ENCODE measurements at places on chromosomes 6 and 20.
A peak's percentile ranks its signal among the peaks of the same experiment; 100 is the strongest.

- DNase-seq: peak; percentile 12
These were observed 264.7 kb downstream of the DLL1 start for GRCh38 chr6:170025935-170026750.

DNA sequence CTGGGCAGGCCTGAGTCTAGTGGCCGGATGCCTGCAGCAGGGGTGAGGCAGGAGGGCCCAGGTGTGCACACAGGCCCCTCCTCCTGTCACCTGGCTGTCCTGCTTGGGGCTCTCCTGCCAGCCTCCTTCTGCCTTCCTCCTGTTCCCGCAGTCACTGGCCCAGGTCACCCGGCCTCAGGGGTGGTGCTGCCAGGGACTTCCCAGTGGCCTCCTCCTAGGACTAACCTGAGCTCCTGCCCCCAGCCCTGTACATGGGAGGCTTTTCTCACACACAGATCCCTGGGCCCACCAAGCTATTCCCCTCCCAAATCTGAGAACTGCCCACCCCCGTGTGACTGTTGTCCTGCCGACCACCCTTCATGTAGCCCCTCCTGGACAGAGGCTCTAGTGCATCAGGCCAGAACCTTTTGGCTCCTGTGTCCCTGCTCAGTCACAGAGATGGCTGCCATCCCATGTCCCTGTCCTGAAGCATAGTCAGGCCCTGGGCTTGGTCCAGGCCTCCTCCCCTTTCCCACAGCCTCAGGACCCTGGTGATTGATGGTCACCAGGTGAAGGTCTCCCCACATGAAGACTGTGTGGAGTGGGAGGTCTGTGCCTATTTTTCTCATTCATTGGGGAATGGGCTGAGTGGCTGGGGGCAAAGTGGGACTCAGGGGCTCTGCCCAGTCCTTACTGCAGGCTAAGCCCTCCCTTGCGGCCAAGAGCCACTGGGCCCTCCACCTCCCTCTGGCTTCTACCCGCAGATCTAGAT, 1.1 kb upstream of the ULBP1 start:
- DNase-seq: no peak

DNA sequence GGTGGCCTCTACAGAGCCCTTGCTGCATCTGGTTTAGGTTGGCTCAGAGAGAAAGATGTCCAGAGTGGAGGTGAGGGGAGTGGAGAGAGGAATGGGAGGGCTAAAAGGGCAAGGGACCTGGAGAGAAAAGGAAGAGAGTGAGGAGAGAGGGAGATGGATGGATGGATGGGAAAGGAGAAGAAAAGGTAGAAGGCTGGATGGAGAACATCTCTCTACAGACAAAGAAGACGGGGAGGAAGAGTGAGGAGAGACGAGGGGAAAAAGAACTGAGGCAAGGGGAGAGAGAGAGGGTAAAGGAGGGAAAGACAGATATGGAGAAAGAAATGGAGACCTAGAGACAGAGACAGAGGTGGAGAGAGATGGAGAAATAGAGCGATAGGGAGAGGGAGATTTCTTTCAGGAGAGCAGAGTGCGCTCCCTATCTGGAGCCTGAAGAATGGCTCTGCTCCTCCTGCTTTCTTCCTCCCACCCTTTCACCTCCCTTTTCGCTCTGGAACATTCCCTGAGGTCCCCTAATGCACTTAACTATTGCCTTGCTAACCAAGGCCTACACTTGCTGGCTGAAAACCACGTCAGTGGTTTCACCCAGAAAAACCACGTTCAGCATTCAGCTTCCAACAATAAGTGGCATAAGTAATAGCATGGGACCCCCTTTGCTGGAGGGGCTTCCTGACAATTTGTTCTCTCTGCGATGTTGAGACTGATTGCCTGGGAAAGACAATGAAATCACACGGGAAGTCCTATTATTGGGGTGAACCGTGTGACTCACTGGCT, 286.3 kb downstream of the CDH26 start:
- no peak for DNase-seq

- DNase-seq: no peak
These were observed 388.7 kb downstream of the ARHGAP18 start for GRCh38 chr6:129321303-129321702.

DNA sequence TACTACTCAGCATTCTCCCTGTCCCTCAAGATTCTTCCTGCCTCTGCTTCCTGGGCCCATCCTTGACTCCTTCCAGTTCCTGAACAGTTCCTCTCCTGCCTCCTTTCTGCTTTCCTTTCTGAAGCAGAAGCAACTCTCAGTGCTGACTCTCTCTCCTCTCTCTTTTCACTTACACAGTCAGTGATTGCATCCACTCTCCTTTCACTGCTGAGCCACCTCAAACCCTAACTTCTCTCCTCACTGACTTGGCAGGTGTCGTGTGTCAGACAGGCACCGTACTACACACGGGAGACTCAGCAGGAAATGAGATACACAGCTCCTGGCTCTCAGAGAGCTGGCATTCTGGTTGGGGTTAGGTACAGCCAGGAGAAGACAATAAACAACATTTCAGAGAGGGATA, 5.6 kb downstream of the ABHD16A start:
- no peak for DNase-seq

- no peak for DNase-seq
These were observed 193.4 kb downstream of the CD83 start for GRCh38 chr6:14310960-14311359.

DNA sequence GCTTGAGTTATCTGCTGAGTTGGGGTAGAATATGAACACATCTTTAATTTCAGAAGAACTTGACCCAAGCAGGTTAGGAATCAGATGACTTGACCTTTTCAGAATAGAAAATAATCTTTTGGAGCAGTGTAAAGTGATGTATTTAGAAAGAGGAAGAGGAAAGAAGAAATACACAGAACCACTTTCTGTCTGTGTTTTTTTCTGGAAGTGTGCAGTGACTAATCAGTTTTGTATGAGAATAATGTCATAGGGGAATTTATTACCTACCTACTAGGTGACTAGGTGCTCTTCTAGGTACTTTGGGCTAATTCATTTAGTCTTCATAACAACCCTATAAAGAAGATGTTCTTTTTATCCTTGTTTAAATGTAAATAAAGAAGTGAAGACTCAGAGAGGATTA, 3.0 kb downstream of the PPP1R14C start:
- no peak for DNase-seq

DNA sequence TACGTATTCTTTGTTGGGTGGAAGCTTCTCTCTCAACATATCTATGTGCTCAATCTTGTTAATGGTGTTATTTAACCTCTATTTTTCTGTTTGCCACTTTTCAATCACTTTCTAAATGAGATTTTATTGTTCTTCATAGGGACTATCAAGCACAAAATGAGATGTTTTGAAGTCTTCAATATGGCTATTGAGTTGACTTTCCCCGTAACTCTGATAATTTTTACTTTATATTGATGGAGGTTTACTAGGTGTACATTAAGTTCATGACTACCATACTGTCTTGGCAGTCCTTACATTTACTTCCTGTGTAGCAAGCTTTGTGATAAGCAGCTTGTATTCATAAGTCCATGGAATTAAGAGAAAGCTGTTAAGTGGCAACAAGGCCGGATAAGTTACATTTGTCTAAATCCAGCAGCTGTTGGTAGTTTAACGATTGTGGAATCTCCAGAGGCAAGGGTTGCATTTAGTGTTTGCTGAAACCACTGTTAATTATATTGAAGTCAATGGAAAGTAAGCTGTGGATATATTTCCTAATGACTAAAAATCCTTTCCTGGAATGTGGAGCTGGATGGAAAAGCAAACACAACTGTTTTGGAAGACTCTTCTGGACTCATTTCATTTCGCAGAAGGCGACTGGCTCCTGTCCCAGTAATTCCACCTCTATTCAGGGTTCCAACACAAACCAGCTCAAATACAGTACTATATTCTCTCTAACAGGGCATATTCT, 57.3 kb upstream of the SMIM29 start:
- no peak for DNase-seq

DNA sequence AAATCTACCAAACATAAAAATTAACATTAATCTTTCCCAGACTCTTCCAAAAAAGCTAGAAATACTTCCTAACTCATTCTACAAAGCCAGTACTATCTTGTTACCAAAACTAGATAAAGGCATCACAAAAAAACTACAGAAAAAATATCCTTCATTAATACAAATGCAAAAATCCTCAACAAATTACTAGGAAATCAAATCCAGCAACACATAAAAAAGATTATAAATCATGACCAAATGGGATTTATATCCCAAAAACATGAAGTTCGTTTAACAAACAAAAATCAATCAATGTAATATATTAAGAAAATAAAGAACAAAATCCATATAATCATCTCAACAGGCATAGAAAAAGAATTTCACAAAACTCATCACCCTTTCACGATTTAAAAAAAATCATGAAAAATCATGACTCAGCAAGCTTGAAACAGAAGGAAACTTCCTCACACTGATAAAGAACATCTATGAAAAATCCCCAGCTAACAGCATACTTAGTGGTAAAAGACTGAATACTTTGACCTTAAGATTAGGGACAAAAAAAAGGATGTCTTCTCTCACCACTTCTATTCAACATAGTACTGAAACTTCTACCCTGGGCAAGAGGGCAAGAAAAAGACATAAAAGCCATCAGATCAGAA, 43.2 kb downstream of the RANBP9 start:
- no peak for DNase-seq

DNA sequence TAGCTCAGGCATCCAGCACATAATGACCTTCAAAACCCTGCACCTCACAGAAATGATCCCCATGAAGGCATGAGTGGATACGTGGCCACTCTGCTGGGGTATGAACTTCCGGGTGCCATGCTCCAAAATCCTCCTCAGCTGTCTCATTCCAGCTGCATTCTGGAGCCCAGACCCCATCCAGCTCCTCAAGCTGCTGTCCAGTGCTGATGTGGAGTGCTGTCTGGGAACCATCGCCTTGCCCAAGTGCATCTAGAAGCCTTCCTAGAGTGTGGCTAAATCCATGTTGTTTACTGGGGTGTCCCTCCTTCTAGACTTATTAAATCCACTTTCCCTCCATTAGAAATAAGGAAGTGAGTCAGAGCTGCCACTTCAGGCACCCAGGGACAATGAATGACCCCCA, 130.8 kb upstream of the PTPRT start:
- no peak for DNase-seq

GRCh38 chr6:80528115-80528514, 421.6 kb downstream of the BCKDHB start:
- DNase-seq: no peak

DNA sequence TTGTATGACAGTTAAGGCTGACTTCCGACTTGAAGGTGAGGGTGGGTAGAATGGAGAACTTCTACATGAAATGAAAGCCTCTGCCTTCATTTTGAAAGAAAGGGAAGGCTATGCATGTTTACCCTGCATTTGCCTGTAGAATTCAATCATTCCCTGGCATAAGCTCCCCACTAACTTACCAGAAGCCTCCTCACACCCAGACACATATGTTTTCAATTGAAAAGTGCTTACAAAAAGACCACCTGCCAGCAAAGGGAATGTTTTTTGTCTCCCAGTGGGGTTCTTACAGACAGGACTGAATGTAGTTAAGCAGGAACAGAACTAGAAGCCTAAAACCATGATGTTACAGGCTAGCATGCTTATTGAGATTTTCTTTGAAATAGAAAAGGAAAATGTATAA, 392.1 kb upstream of the HSF2 start:
- DNase-seq: no peak

- no peak for DNase-seq
These were observed 241.5 kb downstream of the NRN1 start for GRCh38 chr6:5765141-5765760.

DNA sequence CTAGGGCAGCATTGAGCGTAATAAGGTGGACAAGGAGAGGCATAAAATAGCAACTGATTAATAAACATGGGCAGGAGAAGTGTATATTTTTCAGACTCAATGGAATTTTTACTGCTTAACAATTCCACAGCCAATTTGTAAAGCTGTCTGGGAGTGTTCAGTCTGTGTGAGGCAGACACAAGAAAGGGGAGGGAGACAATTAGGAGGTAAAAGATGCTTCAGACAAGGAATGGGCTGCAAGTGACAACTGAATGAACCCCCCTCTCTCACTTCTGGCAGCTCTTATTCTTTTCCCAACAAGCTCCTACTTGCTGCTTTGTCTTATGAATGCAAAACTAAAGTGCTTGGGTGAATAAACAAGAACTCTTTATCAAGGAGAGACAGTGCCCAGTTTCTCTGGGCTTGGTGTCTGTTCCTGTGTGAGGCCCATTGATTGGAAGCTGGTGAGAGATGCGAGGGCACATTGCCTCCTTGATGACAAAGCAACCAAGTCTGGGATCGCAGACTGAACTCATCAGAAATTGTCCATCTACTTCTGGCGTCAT, 575.3 kb downstream of the RNF144B start:
- no peak for DNase-seq

DNA sequence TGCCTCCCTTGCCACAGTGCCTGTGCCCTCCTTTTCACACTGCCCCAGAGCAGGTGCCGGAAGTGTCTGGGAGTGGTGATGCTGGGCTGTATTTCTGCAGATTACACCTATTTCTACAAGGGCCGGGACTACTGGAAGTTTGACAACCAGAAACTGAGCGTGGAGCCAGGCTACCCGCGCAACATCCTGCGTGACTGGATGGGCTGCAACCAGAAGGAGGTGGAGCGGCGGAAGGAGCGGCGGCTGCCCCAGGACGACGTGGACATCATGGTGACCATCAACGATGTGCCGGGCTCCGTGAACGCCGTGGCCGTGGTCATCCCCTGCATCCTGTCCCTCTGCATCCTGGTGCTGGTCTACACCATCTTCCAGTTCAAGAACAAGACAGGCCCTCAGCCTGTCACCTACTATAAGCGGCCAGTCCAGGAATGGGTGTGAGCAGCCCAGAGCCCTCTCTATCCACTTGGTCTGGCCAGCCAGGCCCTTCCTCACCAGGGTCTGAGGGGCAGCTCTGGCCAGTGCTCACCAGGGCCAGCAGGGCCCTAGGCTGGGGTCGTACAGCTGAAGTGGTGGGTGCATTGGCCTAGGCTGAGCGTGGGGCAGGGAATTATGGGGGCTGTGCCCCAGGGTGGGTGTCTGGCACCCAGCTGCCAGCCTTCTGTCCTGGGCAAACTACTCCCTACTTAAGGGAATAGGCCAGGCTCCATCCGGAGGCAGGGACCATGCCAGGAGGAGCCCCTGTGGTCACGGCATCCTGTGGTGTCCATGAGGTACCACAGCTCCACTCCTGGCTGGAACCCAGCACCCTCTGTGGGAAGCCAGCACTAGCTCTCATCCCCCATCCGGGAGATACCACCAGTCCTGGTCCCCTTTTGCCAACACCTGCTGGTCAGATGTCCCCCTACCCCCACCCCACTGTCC, 3.5 kb downstream of the MMP24OS start:
- no peak for DNase-seq

- DNase-seq: no peak
These were observed 62.2 kb downstream of the SYNJ2 start for GRCh38 chr6:158043586-158044524.

DNA sequence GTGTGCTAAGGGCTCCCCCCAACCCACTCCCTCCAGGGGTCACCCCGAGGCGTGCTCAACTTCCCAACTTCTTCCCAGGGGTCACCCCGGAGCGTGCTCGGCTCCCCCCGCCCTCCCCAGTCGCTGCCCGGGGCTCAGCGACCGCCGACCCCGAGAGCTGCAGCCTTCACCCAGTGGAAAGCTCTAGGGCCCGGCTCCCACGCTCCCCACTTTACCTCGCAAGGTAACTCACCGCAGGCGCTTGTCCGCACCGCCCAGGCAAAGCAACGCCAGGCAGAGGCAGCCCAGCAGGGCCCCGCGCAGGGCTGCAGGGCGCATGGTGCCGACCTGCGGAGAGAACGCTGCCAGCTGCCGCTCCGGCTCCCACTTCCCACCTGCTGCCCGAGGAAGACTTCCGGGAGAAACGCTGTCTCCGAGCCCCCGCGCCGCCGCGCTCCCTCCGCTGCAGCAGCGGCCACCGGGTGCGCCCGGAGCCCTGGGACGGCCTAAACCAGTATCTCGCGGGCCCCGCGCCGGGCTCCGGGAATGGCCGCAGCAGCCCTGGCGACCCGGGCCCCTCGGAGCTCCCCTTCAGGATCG, 396 bp downstream of the RNASET2 start:
- no peak for DNase-seq

- DNase-seq: no peak
These were observed 263.7 kb downstream of the BMP2 start for GRCh38 chr20:7031222-7031621.

Measured in activated T-cell treated with anti-CD3 and anti-CD28 coated beads, Interleukin-2, amount 50 U/mL, for 24 hours (primary cell).